Memory B cell (primary cell): ENCODE measurements at places on chromosomes 5 and 9.

- H3K4me3 ChIP-seq = no peak overlapping the region
- no peaks in the 10 kb centered on the region for H3K4me1 ChIP-seq
- no peaks in the 10 kb centered on the region for H3K36me3 ChIP-seq
- no peak for DNase-seq
- peaks cover 2% of the 10 kb centered on the region for H3K27me3 ChIP-seq
Measured at GRCh38 chr5:16482891-16483290, 17.3 kb upstream of the ZNF622 start.

- DNase-seq = no peak
- peaks cover 34% of the 10 kb centered on the region for H3K4me1 ChIP-seq
- H3K4me3 ChIP-seq = no peak overlapping the region
Measured at GRCh38 chr9:121182101-121182836, 19.4 kb downstream of the RAB14 start.

DNA sequence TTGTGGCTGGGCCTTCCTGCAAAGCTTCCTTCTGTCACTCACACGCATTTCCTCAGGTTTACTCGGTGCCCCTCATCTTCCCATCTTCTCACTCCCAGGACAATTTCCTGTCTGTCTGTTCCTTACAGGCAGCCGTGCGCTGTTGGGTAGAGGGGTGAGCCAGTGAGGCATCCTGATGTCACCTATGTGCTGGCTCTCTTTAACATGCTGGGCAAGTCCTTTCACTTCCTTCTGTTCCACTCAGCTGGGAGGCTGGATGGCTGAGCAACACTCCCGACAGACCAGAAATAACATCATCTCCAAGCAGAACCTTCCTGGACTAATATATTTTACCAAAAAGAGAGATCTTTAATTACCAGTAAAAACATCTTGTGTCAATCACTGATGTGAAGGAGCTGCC, 103.0 kb downstream of the HSD17B3 start:
- DNase-seq = no peak
- H3K27ac ChIP-seq = no peak overlapping the region
- H3K27me3 ChIP-seq = peaks cover 17% of the 10 kb centered on the region
- H3K4me1 ChIP-seq = no peaks in the 10 kb centered on the region

DNA sequence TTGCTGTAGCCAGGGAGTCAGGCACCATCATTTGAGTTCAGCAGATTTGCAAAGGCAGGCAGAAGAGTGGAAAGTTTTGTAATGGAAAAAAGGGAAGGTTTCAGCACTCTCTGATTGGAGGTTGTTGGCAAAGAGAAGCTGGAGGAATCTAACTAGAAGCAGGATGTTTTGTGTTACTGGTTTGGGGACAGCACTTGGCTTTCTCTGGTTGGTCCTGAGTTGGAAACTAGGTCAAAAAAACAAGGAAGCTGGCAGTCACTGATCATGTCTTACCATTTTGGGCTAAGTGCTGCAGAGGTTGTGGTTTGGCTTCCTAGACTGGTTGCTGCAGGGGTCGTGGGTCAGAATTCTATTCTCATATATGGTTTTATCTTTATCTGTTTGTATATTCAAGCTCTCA, 189.8 kb downstream of the DRD1 start:
- no peak overlapping the region for H3K4me3 ChIP-seq
- H3K27ac ChIP-seq = no peak overlapping the region
- no peak for DNase-seq
- H3K27me3 ChIP-seq = peaks cover 3% of the 10 kb centered on the region

DNA sequence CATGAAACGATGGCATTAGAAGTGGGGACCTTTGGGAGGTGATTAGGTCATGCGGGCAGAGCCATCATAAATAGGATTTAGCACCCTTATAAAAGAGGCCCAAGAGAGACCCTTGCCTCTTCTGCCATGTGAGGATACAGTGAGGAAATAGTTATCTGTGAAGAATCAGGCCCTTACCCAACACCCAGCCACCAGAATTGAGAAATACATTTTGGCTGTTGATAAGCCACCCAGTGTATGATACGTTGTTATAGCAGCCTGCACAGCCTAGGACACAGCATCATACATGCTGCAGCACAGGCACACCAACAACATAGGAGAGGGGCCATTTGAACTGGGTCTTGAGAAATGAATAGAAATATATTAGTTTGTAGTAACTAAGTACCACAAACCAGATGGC, 8.0 kb upstream of the MAMDC2 start:
- peaks cover 4% of the 10 kb centered on the region for H3K27me3 ChIP-seq
- H3K36me3 ChIP-seq = peaks cover 3% of the 10 kb centered on the region
- H3K27ac ChIP-seq = no peak overlapping the region
- no peak for DNase-seq
- H3K4me1 ChIP-seq = no peaks in the 10 kb centered on the region

DNA sequence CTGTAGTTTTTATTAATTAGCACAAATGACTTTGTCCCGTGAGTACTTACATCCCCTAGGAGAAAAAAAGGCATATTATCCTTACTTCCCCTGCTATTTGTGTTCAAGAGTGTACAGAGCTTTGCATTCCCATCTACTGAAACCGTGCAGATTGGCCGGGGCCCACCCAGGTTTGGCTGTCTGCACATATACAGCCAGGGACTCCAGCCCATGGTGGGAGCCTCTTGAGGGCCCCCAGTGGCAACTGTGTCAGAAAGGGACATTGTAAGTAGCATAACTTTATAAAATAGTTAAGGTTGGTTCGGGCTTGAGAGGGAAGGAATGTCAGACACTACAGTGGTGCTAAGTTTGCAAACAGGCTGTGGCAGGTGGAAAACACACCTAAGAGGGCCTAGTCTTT, 24.7 kb downstream of the PHF2 start:
- DNase-seq = no peak
- no peaks in the 10 kb centered on the region for H3K27me3 ChIP-seq
- peak overlapping the region; percentile 27 for H3K4me3 ChIP-seq
- H3K36me3 ChIP-seq = peaks cover 7% of the 10 kb centered on the region
- H3K4me1 ChIP-seq = peaks cover 42% of the 10 kb centered on the region
- no peak overlapping the region for H3K27ac ChIP-seq

DNA sequence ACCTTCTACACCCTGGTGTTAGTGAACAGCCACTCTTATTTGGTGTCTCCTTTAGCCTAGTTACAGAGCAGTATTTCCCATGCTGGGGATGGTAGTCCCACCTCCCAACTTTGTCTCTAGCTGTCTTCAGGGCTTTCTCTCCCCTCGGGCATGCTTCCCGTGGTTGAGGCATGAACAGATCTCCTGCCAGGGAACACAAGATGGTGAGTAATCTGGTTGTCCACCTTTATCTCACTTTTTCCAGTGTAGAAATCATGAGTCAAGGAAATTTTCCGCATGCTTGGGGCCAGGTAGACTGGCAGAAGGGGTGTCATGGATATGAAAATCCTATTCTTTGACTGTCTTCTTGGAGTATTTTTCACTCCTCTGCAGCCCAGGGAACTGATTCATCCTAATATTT, 532.9 kb downstream of the ANXA1 start:
- no peak overlapping the region for H3K27ac ChIP-seq
- H3K36me3 ChIP-seq = no peaks in the 10 kb centered on the region
- no peaks in the 10 kb centered on the region for H3K27me3 ChIP-seq
- H3K4me1 ChIP-seq = no peaks in the 10 kb centered on the region
- no peak for DNase-seq
- H3K4me3 ChIP-seq = no peak overlapping the region
